ENCODE measurements at places on chromosomes 6 and 20.

- DNase-seq = no peak
Observed at GRCh38 chr20:14700639-14700960, 363.2 kb upstream of the FLRT3 start.

DNA sequence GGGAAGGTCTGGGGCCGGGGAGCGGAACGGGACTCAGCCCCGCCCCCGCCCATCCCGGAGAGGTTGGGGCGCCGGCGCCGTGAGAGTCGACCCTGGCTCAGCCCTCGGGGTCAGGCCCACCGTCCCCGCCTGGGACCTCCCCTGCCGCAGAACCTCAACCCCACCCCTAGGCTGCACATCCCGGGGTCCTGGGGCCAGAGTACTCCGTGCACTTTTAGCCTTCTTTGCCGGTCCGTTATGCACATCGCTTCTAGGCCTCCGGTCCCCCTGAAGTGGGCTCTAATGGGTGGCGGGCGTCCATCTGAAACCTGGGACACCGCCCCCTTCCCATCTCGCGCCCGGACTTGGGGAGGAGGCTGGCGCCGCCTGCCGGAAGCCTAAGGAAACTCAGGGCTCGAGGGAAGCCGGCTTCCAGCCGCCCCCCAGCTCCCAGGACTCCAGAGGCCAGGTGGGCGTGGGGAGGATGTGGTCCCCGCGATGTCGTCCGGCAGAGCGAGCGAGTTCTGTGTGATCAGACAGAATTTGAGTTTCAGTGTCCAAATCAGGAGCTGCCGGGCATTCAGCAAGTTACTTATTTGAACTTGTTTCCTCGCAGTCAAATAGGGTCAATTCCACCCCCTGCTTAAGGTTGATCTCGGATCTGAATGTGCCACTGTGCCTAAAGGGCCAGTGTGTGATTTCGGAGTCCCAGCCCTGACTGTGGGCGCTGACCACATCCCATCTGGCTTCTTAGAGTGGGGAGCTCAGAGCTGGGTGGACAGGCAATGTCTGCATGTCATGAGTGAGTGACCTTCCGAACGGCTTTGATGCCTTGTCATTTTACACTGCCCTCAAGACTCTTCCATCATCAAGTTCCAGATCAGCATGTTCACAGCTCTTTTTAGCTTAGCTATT is 47.6 kb downstream of the CPXM1 start:
- DNase-seq = peak; percentile 17

DNA sequence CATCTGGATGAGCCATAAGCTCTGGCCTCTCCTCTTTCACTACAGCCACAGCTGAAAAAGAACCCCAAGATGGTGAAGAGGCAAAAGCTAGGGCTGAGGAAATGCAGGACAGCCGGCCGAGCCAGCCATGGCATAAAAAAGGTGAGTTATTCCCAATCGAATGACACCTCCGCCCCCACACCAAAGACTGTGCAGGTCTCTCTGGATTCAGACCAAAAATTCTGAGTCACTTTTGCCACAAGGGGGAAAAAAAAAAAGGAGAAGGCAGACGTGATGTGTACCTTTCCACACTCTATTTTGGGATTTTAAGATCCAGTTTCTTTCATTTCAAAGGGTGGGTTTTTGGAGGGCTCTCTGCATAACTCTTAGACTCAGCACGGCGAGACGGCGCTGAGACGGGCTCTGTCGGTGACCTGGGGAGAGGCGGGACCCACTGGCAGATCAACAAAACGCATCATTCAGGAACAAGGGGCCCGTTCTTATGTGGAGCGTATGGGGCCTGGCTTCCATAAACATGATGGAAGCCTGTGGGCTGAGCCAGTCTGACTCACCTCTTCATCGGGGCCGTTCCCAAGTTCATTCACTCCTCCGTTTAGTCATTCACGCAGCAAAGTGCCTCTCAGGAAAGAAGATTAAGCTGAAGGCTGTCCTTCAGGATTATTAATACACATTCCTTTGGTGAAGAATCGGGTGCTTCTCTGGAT is 54.8 kb downstream of the NFATC2 start:
- no peak for DNase-seq

- peak; percentile 12 for DNase-seq
Observed at GRCh38 chr6:132530293-132530974, 7.6 kb upstream of the TAAR9 start.

DNA sequence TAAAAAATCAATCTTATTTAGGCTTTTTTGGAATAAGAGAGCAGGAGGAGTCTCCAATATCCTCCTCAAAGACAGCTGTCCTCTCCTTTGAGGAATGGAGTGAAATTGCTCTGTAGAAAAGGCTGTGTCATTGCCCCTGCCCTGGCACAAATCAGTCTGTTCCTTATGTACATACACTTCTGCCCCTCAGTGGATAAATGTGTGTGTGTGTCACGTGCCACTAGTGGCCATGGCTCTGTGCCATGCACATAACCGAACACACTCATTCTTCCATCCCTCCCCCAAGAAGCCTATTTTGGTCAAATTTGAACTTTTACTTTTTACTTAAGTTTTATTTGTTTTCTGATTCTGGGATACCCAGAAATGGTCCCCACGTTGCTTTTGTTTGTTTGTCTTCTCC is 49.2 kb downstream of the ANKS1A start:
- no peak for DNase-seq

DNA sequence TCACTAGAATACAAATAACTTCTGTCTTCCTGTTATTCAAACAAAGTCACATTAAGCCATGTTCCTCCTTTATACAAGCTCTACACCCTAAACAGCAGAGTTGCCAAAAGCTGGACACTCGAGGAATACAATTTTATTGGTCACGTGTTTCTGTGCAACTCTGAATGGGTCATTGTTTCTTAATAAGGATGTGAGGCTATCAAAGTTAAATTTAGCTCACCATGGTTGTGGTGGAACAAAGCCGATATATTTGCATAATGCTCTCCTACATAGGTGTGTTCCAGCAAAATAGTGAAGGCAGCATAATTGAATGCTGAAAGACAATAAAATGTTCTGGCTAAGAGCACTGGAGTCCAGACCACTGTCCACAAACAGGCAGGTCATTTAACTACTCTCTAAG is 36.9 kb upstream of the CD2AP start:
- DNase-seq = peak; percentile 81

- DNase-seq = no peak
Observed at GRCh38 chr6:356828-357251, 34.7 kb upstream of the IRF4 start.

GRCh38 chr6:144657691-144658090 is 372.6 kb downstream of the UTRN start:
- peak; percentile 70 for DNase-seq

DNA sequence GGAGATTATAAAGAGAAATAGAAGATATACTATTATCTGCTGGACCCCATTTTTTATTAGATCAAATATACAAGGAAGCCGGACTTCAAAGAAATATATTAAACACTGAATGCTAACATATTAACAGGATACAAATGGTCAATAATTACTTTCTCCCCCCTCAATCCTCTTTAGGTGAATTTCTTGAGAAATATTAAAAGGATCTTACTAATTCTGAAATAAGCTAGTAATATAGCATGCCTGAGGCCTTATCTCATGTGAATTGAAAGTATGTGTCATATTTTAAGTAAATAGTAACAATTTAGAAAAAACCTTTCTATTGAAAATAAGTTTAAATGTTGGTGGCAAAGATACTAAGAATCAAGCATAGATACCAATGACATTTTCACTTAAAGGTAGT is 954.7 kb upstream of the MAN1A1 start:
- no peak for DNase-seq

DNA sequence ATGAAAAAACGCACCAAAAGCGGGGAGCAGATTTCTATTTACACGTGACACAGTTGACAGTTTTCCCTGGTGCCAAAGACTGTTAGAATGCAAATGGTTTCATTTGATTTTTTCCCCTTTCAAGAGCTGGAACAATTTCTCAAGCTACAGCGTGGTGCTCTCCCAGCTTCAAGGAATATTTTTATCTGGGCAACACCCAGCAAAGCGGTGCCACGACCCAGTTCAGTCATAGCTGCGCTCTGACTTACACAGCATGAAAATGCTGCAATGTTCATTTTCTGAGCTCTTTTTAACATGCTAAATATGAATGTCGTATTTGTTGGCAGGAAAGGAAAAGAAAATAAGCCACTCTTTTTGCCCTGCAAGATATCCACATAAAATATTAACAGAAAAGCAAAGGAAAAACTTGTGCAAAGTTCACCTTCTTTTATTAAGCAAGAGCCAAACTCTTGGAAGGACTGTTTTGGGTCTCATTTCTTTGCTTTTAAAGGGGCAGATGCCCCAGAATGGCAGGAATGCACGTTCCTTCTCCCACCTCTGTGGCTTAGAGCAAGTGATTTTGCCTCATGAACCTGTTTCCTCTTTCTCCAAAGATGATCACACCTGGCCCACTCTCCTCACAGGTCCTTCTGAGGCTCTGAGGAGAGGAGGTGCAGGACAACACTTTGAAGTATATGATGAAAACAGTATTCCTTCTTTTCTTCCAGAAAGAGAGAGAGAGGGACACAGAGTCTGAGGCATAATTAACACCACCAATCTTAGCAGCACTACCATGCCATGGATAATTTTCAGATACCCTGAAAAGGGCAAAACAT is 47.0 kb downstream of the TTI1 start:
- DNase-seq = no peak

- no peak for DNase-seq
Observed at GRCh38 chr6:35469751-35470662, 1.8 kb downstream of the RPL10A start.

DNA sequence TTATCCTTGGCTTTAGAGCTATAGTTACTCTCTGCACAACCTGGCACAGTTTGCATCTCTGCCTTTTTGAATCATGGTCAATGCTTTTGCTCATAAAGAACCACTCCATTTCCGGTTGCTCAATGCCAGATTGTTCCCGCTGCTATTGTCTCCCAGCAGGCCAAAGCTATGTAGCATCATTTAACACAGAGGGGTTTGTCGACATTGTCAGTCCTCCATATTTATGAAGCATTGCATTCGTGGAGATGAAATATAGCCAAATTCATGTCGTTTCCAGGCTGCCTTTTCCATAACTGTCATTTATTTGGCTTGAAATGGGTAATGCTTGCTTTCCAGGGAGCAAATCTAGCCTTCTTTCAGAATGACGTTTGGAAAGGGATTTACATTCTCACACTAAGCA is 598.8 kb downstream of the EPHA7 start:
- no peak for DNase-seq

DNA sequence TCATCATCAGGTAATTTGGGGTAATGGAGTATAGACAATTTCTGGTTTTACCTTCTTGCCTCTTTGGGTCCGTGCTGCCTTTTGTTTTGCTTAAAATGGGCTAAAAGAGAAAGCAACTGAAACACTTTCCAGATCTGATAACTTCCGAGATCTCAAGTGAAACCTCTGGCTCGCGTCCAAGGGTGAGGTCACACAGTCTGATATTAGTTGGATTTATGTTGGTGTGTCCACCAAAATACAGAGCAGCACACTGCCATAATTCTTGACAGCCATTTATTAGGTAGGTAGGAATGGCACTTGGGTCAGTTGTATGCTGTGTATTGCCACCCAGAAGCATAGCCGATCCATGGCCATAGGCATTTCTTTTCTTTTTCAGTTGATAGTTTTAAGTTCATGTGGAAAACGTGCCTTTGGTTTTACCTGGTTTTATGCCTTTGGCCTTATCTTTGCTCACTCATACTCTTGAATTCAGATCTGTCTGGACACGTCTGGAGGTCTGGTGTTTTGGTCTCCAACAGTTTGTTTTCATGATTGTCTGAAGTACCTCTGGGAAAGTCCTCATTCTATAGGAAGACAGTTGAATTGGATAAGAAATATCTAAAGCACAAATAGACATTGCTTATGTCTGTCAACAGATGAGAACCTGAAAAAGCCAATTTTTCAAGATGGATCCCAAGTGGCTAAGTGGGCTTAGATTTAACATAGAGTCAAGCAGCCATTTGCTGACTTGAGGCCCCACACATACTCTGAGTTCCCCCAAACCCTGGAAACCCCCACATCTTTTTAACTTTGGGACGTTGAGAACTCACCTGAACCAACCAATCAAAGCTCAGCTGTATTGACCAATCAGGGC is 320.8 kb downstream of the SOX4 start:
- peak; percentile 21 for DNase-seq

DNA sequence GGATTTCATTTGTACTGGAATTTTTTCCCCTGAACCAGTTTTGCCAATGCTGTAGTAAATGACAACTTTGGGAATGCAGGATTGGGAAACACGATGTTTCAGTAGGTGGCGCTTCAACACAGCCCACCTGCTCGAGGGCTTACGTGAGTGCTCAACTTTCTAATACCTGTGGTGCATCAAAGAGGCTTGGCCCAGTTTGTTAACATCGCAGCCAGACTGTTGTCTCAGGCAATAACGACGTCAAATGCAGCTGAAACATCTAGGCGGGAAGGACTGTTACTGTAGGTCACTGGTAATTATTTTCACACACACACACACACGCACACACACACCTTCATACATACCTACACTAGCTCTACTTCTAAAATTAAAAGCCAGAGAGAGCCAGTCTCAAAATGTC is 815.5 kb upstream of the SLC35B3 start:
- DNase-seq = peak; percentile 87

- peak; percentile 7 for DNase-seq
Observed at GRCh38 chr6:45504947-45505346, 127.2 kb upstream of the SUPT3H start.

DNA sequence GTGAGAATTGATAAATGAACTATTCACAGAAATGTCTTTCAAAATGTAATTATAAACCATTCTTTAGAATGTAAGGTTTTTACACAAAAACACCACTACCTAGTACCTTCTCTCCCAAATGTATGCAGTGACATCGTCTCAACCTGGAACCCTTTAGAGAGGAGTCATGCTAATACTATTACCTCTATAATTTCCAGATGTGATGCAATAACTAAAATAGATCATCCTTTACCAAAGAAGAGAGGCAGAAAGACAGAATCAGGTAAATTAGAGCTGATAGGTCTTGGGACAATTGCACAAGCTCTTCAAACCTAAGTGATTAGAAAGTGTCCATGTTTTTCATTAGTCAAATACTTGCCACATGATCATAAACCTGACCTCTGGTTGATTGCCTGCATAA is 96.7 kb downstream of the HDGFL1 start:
- DNase-seq = no peak

- peak; percentile 21 for DNase-seq
Observed at GRCh38 chr6:106886922-106887797, 87.4 kb downstream of the CD24 start.
